ENCODE measurements at places on chromosomes 2 and 18.

DNA sequence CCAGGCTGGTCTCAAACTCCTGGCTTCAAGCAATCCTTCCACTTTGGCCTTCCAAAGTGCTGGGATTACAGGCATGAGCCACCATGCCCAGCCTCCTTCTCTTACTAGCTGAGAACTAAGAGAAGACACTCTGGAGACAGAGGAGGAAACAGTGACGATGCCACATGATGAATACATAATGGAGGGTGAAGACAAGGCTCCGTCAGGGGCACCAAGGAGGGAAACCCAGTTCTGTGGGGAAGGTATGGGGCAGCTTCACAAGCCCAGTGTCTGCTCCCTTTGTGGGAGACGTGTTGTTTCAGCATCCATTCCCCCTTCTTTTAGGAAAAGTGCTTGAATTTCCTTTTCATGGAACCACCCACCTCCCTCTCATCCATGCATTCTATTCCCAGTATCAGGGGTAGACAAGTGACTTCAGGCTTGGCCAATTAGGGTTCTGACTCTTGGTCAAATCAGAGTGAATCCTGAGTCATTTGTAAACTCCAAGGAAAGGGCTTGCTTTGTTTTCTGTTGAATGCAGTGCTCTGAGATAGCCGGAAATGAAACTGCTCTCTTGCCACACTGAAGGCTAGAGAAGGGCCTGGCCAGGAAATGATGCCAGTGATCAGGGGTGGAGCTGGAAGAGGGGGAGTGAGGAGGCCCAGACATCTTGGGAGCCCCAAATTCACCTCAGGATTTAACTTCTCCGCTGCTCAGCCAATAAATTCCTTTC lies 23.7 kb downstream of the TMEM127 start:
- DNase-seq: no peak

GRCh38 chr2:175854665-175855064 lies 147.4 kb downstream of the LNPK start:
- DNase-seq: no peak

DNA sequence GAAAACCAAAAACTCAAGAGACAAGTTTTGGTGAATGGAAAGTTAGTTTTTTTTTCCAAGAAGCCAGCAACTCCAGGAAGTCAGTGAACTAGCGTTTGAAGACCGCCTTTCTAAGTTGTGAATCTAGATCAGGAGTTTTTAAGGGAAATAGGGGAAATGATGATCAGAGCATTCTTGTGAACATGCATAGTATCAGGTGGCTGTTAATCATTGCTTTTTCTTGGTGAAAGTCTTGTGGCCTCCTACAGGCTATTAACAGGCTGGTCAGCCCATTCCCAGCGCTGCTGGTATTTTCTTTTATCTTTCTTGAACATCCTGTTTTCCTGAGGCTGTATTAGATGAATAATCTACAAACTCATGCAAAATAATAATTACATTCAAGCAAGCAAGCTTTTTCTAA lies 155.8 kb downstream of the PTPRM start:
- DNase-seq: no peak

DNA sequence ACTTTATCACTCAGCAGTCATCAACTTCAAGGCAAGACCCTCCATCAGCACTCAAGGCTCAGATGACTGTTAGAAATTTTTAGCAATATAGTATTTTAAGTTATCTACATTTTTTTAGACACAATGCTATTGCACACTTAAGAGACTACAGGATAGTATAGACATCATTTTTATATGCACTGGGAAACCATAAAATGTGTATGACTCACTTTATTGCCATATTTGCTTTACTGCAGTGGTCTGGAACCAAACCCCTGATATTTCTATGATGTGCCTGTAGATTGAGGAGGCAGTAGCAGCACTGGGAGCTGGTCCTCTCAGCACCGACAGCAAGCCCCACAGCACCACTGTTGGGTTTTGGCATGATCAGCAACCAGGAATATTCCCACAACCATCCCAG lies 264.8 kb upstream of the HNRNPA3 start:
- DNase-seq: no peak

- peak; percentile 55 for DNase-seq
Observed at GRCh38 chr2:237923481-237924163, 43.2 kb upstream of the UBE2F start.

GRCh38 chr2:201349601-201350000 lies 7.5 kb downstream of the FLACC1 start:
- DNase-seq: no peak

DNA sequence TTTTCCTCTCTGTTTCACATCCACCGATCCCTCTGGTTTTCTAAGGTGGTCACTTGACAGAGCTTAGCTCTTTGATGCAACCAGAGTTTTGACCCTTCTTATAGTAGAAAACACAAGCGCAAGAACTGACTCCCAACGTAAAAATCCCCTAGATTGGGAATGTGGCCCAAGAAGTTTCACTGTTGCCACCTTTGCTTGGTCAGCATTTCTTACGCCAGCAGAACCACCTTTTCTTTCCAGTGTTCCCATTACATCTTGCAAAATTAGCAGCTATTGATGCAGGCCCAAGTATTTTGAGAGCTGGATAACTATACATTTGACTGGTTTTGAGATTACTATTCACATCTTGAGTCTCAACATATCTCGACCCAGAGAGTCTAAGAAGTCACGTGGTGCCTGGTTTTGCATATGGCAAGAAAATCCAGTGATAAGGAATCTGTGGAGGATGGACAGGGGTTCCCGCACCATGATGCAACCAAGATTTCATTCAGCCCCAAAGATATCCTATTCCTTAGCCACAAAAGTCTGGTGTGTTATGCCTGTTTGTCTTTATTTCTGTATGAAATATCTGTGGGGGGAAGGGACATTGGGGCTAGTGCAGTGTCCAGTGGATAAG lies 37.9 kb downstream of the FBLN7 start:
- no peak for DNase-seq

GRCh38 chr2:190986221-190986953 lies 27.6 kb downstream of the STAT1 start:
- no peak for DNase-seq

GRCh38 chr18:58866773-58867150 lies 2.1 kb downstream of the ZNF532 start:
- no peak for DNase-seq

DNA sequence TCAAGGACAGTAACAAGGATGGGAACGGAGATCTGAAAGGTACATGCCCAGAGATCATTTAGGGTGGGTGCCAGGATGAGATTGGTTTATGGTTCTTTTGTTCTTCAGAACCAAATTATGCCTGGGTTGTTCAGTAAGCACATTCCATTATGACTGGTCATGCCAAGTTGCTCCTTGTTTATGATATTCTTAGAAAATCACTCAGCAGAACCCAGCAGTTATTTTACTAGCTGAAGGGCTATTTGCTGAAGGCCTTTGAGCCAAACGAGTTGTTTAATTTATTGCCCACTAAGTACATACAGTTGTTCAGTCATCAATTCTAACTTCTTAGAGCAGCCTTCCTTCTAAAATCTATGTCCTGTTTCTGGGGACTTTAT lies 635 bp downstream of the SLC3A1 start:
- DNase-seq: no peak

DNA sequence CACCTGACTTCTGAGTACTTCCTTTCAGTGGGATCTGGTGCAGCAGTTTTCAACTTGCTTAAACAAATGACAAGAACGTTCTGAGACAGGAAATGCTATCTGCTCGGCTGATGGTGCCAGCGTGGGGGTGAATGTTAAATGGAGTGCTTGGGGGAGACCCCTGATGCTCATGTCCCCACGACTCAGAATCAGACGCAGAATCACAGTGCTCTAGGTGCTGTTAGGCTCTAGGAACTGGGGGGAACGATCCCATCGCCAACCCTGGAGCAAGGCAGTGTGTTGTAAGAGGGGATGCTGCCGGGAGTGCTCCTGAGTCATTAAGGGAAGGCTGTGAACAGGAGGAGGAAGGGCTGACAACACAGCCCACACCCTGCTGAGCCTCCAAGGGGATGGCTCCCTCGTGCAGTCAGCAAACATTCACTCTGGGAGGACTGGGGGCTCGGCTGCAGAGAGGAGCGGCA lies 34.1 kb upstream of the KCNF1 start:
- DNase-seq: no peak

DNA sequence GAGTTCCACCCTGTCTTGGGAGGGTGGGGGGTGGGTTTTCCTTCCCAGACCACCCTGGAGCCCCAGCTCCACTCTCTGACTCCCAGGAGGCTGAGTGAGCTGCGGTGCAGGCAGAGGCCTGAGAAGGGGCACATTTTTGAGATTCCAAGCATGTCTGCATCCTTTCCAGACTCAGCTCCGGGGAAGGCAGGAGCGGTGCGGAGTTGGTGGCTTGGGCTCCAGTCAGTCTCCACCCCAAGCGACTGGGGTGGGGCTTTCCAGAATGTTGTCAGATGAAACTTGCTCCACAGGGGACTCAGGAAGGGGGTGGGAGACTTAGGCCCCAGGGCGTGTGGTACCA lies 44.2 kb upstream of the HS6ST1 start:
- DNase-seq: no peak

DNA sequence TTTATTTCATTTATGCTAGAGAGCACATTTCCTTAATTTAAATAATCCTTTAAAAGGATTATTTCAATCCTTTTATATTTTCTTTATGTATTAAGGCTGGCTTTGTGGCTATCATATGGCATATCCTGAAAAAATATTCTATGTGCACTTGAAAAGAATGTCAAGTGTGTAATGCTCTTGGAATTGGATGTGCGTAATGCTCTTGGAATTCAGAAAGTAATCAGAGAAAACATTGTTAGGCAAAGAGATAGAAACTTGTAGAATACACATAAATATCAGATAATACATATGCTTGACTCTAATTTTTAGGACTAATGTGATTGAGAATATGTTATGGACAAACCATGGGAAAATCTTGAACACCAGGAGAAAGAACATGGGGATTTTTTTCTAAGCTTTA lies 197.5 kb upstream of the COL3A1 start:
- DNase-seq: no peak

GRCh38 chr18:9811978-9812377 lies 73.8 kb upstream of the TXNDC2 start:
- no peak for DNase-seq

- no peak for DNase-seq
Observed at GRCh38 chr18:11688972-11689668, at the start of gene GNAL. Gene GNAL (plus strand): TSS chr18:11689264. CDS start chr18:11689564, 300 bp downstream.

GRCh38 chr2:36507408-36507812 lies 90.6 kb downstream of the FEZ2 start:
- no peak for DNase-seq

GRCh38 chr2:46123013-46123412 lies 174.2 kb upstream of the EPAS1 start:
- no peak for DNase-seq

- no peak for DNase-seq
Observed at GRCh38 chr2:191441496-191442214, 196.5 kb downstream of the MYO1B start.

GRCh38 chr2:17146358-17146757 lies 371.9 kb downstream of the RAD51AP2 start:
- DNase-seq: no peak

DNA sequence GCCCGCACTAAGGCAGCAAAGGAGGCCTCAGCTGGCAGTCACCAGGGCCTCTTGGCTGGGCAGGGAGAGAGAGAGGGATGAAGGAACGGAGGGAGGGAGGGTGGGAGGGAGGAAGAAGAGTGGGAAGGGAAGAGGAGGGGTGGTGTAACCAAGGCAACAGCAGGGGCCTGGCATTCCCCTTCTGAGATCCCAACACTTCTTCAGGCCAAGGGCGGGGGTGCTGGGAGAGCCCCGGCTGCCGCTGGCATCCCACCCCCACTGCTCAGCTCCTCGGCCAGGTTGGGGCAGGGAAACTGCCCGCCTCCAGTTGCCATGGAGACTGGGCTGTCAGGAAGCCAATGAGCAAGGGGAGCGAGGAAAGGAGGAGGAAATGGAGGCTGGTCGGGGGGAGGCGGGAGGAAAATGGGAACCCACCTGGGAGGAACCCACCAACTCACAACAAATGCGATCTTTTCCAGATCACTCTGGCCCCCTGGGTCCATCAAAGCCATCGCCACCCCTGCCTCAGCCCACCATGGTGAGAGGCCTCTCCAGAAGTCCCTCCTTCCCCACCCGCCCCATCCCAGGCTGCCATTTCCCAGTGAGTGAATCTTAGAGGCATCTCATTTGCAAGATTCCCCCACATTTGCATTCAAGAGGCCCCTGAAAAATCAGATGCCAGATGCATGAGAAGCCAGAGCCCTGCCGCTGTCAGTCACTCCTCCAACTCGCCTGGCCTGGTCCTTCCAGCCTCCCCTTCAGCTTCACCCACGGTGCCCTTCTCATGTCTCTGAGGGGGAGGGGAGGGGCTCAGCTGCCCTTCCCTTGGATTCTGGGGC lies 12.4 kb downstream of the SH2D6 start:
- no peak for DNase-seq

DNA sequence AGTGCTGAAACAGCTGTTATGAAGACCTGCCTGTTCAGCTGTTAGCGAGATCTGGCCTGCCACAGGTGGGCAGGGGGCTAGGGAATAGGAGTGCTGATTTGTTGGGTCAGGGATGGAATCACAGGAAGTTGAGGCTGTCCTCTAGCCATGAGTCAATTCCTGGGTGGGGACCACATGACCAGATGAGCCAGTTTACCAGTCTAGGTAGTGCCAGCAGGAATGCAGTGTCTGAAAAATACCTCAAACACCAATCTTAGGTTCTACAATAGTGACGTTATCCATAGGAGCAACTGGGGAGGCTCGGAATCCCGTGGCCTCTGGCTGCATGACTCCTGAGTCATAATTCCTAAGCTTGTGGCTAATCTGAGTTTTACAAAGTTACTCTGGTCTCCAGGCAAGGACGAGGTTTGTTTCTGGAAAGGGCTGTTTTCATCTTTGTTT lies 44.9 kb downstream of the DYSF start:
- no peak for DNase-seq

GRCh38 chr18:46257366-46257765 lies 153.2 kb downstream of the HAUS1 start:
- no peak for DNase-seq

- DNase-seq: no peak
Observed at GRCh38 chr2:240990266-240990529, 8.2 kb upstream of the SNED1 start.

GRCh38 chr18:74450626-74451025 lies 6.5 kb downstream of the DIPK1C start:
- no peak for DNase-seq

DNA sequence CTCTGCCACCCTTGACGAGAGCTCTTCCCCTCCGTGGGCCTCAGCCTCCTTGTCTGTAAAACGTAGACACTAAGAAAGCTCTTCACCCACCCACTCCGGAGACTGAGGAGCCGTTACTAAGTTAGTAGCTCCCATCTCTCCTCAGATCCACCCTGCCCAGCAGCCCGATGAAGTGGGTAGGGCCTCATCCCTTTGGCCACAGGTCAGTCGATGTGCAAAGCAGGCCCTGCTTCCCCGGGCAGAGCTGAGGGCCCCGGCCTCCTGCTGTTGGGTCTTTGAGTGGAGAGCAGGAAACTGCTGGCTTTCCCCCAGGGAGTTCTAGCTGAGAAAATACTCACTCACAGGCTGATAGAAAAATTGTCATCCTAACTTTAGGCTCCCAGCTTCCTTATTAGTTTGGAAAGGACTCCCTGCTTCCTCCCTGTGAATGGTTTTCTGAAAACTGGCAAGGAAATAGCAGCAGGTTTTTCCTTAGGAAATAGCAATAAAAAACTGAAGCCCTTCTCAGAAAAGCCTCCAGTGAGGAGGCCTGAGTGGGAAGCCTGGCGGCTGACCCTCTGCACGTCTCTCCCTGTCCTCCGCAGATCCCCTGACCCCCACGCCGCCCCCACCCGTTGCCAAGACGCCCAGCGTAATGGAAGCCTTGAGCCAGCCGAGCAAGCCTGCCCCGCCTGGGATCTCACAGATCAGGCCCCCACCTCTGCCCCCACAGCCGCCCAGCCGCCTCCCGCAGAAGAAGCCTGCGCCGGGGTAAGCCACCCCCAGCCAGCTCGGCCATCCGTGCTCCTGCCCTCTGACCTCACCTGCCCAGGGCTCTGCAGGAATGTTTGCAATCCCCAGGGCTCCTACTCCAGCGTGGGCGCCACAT lies 30.2 kb downstream of the ITGB1BP1 start:
- DNase-seq: no peak

- DNase-seq: no peak
Observed at GRCh38 chr18:7601246-7601615, 34.1 kb downstream of the PTPRM start.

Measured in stimulated activated CD8-positive, alpha-beta memory T cell treated with anti-CD3 and anti-CD28 coated beads, Interleukin-15, amount 100 ng/mL, for 4 hours (primary cell).